ENCODE measurements at places on chromosomes 3 and 15.

GRCh38 chr15:81073801-81074200, 60.3 kb upstream of the CFAP161 start:
- DNase-seq = no peak

GRCh38 chr3:149968216-149968615, 2.5 kb downstream of the PFN2 start:
- no peak for DNase-seq

GRCh38 chr15:99343881-99344551, 92.7 kb downstream of the LRRC28 start:
- no peak for DNase-seq

- DNase-seq = no peak
These were observed 122.0 kb downstream of the SLC25A26 start for GRCh38 chr3:66342717-66343356.

GRCh38 chr3:35639254-35640186, at the start of gene ARPP21:
TSS of gene ARPP21 (plus strand) at chr3:35639525. CDS start at chr3:35681752, 42,227 bp downstream.
- DNase-seq = no peak

- DNase-seq = no peak
These were observed 6.6 kb downstream of the DUOX1 start for GRCh38 chr15:45136378-45136764.

GRCh38 chr3:114615523-114616085, 321.8 kb downstream of the TIGIT start:
- DNase-seq = no peak

- DNase-seq = no peak
These were observed 1.9 kb downstream of the RUBCN start for GRCh38 chr3:197734667-197735318.

GRCh38 chr3:131371688-131372066, 9.9 kb upstream of the NUDT16 start:
- DNase-seq = no peak

DNA sequence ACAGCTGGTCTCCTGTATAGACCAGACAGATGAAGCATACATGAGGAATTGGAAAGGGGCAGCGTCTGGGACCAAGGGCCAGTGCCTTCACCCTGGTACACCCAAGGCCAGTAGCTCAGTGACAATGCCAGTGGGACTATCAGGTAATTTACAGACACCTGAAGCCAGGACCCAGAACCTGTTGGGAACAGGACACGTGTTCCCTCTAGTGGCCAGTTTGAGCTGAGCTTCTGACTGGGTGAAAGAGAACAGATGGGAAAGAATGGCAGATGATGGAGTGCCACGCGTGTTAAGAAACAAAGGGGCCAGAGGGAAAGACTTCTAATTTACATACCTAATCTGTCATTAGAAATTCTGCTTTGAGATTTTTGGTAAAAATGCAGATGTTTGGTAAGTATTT, 5.1 kb upstream of the SLC25A38 start:
- DNase-seq = peak; percentile 32

DNA sequence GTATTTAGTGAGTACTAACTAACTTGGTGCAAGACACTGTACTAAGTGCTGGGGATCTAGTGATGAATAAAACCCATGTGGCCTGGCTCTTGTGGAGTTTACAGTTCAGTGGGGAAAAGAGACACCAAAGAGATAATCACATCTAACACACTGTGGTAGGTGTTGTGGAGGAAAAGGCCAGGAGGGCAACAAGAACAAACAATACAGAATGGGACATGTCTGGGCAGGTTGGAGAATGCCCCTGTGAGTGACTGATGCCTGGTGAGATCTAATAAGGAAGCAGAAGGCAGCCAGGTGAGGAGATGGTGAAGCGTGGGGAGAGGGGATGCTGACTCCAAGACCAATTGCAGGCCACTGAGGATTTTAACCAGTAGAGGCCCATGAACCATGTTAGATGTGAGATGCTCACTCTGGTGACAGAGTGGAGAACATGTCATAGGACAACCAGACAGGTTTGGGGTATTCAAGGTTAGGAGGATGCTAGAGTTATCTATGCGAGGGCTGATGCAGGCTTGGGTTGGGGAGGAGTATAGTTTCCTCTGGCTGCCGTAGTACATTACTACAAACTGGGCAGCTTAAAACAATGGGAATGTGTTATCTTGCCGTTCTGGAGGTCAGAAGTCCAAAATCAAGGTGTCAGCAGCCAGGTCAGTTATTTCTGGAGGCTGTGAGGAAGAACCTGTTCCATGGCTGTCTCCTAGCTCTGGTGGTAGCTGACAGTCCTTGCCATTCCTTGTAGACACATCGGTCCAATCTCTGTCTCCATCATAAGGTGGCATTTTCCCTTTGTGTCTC, 81.4 kb downstream of the ARNT2 start:
- DNase-seq = no peak

DNA sequence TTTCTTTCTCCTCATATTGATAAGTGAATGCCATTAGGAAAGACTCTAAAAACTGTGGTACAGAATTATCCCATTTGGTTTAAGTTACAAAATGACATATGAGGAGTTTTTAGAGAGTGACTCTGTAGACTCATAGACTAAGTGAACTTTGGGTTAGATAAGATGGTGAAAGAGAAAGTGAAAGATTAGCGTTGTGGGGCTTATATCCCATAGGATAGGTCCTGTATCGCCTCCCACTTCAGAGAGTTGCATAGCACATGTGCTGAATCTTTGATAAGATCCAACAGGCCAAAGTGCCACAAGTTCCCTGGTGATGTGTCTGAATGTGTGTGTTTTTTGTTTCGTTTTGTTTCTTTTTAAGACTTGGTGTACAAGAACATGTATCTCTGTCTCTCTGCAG, 666.9 kb downstream of the MECOM start:
- DNase-seq = no peak

- no peak for DNase-seq
These were observed 36.0 kb upstream of the AADAC start for GRCh38 chr3:151777880-151778279.

DNA sequence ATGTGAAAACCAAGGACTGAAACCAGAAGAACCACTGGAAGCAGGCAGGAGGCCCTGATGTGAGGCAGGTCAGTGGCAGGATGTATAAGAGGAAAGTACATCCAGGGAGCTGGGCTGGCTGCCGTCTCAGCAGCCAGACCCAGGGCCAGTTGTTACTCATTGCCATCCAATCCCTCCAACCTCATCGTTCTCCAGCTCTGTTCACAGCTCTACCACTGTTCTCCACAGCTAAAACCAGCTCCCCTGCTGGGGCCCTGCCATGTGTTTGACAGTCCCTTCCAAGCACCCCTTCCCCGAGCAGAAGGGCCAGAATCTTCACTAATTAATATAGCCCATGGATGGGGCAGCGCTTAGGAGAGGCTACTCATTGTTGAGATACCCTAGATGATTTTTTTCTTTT, 206.6 kb downstream of the MECOM start:
- DNase-seq = no peak

DNA sequence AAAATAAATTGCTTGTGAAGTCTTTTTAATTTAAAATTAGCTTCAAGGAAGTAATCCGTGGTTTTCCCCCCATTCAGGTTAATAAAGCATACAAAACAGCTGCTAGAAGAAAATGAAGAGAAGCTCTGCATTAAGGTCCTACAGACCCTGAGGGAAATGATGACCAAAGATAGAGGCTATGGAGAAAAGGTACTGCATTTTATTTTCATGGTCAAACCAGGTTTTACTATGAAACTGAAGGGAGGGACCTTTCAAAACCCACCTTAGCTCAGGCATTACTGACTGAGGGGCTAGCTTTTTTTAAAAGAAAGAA, 218.5 kb downstream of the ITPR1 start:
- no peak for DNase-seq

GRCh38 chr15:78394026-78394425, 44.0 kb upstream of the IREB2 start:
- DNase-seq = no peak

DNA sequence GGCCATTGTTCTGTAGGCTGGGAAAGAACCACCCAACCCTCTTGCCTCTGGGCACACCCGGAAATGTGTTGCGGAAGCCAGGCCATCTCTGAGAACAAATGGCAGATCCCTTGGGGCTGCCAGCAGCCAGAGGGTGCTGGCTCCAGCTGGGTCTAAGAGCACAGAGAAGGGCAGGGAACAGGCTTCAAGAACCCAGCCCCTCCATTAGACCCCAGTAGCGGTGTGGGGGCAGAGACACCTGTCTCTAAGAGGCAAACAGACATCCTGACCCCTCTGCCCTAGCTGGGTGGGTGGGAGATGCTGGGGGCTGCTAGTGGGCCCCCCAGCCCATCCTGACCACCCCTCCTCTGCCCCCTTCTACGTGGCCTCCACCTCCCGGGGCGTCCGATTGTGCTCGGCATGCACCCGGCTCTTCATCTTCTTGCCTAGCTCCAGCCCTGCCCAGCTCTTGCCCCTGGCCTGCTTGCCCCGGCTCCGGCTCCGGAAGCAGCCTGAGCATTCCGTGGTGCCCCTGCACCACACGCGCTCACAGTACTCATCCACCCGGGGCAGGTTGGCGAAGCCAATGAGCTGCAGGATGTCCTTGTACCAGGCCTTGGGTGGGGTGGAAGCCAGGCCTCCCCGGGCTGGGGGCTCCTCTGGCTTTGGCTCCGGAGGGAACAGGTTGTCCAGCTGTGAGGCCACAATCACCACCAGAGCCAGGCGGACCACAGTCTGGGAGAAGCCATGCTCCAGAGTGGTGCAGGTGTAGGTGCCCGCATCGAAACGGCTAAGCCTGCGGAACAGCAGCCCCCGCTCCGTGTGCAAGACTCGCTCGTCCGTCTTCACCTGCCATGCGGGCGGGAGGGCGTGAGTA, 9.4 kb downstream of the SEMA3G start:
- no peak for DNase-seq

- no peak for DNase-seq
These were observed 176.2 kb downstream of the EPHB1 start for GRCh38 chr3:134971306-134971705.

GRCh38 chr15:26234976-26235767, 372.0 kb upstream of the ATP10A start:
- DNase-seq = no peak

DNA sequence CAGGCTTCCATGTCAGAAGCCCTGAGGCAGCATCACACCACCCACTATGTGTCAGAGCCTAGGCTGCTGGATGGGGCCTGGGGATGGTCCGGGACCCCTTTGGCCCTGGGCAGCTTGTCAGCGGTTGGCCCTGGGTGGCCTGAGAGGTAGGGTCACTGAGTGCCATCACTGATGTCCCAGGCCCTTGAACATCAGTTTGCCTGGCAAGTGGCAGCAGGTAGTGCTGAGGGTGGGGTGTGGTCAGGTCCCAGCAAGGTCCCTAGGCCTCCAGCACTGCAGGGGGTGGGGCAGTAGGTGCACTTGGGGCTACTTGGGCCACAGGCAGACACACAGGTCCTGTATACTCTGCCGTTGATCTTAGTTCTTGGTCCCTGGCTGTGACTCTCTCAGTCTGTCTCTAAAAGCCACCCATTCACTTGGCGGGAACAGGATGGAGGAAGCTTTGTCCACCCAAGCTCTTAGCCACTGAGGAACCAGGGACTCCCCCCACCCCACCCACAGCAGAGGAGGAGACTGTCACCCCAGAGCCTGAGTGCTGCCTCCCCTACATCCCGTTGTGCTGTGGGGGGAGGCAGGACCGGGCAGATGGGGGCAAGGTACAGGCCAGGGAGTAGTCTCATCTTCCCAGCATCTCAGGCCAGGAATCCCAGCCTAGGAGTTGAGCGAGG, 5.8 kb downstream of the GNAI2 start:
- DNase-seq = no peak

DNA sequence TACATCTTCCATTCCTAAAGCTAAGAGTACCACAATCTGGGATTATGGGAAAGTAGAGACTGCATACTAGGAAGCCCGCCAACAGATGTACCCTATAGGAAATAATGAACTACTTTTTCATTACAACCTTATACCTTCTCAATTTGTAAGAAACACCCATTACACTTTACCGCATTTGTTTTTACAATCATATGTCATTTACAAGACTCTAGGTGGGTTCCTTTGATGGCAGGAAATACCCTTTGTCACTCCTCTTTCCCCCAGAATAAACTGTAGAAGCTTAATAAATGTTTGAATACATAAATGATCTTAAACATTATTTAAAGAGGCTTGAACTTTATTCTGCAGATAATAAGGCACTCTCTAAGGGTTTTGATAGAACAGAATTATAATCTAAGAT, 150.1 kb upstream of the TGFBR2 start:
- DNase-seq = no peak

GRCh38 chr3:184371570-184372018, 6.4 kb downstream of the THPO start:
- peak; percentile 82 for DNase-seq

- DNase-seq = no peak
These were observed 98.6 kb downstream of the MECOM start for GRCh38 chr3:169564883-169565282.

GRCh38 chr3:32818229-32818969, 602 bp downstream of the TRIM71 start:
- no peak for DNase-seq

GRCh38 chr3:18208856-18209255, 216.3 kb downstream of the SATB1 start:
- no peak for DNase-seq

GRCh38 chr15:51887887-51888592, 58.6 kb downstream of the TMOD3 start:
- no peak for DNase-seq

DNA sequence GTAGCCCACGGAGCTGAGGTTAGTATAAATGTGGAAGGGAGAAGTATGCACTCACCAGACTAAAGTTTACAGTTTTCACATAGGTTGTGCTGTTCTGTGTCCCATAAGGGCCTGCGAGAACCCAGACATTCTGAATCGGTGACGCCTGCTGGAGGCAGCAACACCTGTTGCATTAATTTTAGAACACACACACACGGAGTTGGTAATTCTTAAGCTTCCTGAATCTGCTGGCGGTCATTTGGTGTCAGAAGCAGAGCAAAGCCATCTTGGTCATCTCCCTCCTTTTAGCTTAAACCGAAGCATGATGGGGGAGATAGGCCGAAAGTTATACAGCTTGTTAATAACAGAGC, 41.1 kb upstream of the AP3B2 start:
- peak; percentile 6 for DNase-seq

- DNase-seq = peak; percentile 75
These were observed 26.0 kb upstream of the MAGEF1 start for GRCh38 chr3:184737641-184738505.

- DNase-seq = peak; percentile 6
These were observed 22.0 kb downstream of the CPEB1 start for GRCh38 chr15:82625136-82625535.

DNA sequence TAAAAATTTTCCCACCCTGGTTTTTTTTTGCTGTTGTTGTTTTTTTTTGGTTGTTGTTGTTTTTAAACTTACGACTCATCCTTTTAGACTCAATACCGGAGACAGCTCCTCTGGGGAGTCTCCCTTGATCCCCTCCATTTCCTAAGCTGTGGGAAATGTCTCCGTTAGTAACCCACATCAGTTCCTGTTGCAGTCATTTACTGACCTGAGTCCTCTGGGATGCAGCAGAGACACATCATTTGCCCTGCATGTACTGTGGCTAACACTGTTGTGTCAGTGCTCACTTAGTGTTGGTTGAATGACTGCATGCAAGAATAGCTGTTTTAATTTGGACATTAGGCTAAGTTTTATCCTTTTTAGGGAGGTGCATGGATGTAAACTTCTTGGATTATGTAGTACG, 83.8 kb downstream of the MBNL1 start:
- peak; percentile 30 for DNase-seq

All from HFFc6 (cell line).